Cerebellar nuclear complex (tissue), 1 donor: ENCODE measurements at places on chromosomes 16 and 17.
A peak's percentile ranks its signal among the peaks of the same experiment; 100 is the strongest.

DNA sequence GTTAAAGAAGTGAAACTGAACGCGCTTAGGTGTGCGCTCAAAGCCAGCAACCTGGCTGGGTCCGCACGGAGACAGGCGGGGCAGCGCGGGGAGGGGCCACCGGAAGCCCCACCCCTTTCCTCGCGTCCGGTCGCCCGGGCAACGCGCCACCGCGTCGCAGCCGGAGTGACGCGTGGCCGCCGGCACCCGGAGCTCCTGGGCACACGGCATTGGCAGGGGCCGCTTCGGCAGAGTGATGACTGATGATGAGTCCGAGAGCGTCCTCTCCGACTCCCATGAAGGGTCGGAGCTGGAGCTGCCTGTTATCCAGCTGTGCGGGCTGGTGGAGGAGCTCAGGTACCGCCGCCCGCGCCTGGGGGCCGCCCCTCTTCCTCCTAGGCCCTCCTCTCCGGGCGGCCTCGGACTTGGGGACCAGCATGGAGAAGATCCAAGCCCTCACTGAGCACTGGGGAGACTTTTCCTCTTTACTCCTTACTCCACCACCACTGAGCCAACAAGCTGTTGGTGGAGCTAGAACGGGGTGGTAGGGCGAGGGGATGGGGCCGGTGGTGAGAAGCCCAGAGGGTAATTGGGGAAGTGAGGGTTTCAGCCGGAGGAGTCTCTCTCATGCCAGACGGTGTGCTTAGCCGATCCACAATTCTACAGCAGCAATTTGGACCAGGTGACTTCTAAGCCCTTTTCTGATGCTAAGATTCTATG, 44.9 kb downstream of the PRSS54 start:
- DNase-seq, result no peak

DNA sequence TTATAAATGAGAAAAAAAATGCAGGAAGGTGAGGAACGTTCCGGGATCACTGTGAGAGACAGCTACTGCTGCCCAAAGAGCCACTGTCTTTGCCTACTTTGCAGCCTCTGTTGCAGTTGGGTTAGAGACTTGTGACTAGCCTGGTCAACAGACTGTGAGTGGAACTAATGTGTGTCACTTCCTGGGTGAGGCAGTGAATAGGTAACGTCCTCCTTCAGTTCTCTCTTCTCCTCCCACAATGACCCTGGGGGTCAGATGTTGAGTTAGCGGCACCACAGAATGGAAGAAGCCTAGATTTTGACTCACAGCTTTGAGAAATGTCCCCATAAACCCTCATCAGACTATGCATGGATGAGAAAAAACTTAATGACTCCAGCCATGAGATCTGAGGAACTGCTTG, 5.2 kb downstream of the C16orf46 start:
- DNase-seq, result no peak

DNA sequence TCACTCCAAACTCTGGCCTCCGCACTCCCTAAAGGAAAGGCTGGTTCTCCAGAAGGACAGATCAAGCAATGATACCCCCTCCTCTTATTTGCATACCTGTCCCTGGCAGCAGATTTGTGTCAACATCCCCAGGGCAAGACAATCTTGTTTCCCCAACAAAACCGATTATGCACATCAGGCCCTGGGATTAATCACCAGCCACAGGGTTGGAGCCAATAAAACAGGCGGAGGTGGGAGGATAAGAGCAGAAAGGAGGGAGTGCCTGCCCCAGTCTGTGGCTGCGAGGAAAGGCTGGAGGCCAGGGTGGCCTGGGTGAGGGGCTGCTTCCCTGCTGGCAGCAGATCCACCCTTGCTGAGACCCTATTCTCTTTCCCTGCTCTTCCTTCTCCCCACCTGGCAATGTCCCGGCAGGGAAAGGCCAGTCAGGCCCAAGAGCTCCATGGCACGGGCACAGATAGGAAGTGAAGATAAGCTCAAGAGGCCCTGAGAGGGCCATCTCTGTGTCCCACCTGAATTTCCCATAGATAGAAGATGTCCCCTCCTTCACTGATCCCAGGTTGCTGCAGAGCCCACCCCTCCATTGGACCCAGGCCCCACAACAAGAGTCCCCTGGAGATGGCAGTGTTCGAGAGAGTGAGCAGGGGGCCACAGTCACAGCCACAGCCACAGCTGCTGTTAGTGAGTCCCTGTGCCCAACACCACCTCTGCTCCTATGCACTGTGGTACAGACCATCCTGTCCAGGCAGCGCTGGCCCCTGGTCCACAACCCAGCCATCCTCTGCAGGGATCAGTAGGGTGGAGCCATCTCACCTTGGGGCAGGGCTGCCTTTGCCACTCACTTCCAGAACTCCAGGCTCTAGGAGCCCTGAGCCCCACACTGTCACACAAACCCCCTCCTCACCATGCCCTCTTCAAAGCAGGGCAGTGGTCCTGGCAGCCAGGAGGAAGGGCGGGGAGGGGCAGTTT, 137.5 kb downstream of the SDK2 start:
- DNase-seq, result no peak

DNA sequence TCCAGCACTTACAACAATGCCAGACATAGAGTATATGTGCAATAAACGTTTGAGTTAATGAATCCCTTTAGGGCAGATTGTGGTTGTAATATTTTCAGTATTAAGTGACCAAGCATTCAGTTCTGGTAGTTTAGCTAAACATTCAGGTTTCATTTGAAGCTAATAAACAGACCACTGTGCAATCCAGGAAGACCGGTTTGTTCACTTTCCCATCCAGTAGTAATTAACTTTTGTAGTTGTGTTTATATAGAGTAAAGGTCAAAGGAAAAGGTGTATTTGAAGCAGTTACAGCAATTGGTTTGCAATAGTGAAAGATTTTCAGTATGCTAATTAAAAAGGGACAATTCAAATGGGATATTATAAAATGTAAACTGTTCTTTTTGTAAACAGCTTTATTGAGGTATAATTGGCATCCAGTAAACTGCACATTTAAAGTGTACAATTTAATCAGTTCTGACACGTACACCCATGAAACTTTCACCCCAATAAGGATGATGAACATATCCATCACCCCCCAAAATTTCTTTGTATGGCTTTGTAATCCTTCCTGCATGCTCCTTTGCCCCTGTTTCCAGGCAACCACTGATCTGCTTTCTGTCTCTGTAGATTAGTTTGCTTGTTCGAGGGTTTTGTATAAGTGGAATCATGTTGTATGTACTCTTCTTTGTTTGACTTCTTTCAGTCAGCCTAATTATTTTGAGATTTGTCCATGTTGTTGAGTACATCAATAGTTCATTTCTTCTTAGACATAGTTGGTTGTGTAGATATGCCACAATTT, 26.3 kb downstream of the MRTFB start:
- no peak for DNase-seq

GRCh38 chr17:48123776-48124388, 16.3 kb downstream of the SNX11 start:
- DNase-seq, result no peak

DNA sequence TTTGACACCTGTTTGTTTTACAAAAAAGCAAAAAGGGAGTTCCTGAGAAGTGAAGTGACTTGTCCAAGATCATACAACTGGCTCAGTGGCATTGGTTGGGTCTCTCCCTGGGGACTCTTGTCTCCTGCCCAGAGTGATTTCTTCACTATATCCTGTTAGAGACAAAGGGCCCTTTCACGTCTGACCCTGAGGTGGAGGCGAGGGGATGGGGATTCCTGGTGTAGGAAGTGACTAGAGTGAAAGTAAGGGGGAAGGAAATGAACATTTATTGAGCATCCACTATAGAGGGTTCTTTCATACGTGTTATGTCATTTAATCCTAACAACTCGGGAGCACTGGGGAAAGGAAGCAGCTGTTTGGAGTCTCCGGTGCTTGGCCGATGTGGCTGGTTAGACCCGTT, 9.0 kb downstream of the ITGB3 start:
- no peak for DNase-seq

- peak; percentile 2 for DNase-seq
Observed at GRCh38 chr16:22322021-22322471, 24.8 kb downstream of the POLR3E start.
